ENCODE measurements at places on chromosomes 2 and 18.

- no peak for DNase-seq
Measured at GRCh38 chr18:9695605-9696004, 12.5 kb upstream of the RAB31 start.

DNA sequence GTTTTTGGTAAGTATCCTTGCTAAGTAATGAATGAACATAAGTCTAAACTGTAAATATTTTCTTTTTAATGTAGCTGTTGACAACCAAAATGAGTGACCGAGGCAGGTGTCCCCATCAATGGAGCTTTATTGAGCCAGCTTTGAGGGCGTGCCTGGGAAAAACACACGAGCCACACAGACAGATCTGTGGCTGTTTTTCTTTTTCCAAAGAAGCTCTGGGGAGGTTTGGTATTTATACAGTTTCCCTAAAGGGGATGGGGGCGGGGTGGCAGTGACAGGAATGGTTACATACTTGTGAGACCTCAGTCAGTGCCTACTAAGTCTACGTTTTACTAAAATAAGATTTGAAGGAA lies 11.2 kb downstream of the DBI start:
- no peak for DNase-seq

GRCh38 chr2:192265751-192266150 lies 71.0 kb upstream of the TMEFF2 start:
- DNase-seq = no peak

- no peak for DNase-seq
Measured at GRCh38 chr2:39375917-39376316, 61.2 kb downstream of the MAP4K3 start.

- peak; percentile 88 for DNase-seq
Measured at GRCh38 chr18:45690975-45691815, 32.8 kb upstream of the SLC14A1 start.

- DNase-seq = no peak
Measured at GRCh38 chr2:149331023-149331400, 625 bp downstream of the LYPD6 start.

DNA sequence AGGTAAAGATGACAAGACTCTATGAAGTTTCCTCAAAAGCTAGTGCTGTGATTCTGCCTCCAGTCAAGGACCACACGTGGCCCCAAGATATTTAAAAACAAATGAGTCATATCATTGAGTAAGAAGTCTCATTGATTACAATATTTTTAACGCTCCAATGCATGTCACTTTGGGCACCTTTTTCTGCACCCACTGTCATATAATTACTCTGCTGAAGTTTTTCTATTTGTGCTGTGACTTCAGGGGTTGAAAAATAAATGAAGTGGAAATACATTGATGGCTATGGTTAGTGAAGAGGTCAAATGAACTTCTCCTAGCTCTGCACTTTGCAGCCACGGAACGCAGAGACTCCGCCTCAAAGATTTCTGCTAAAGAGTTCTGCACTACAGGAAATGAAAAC lies 344.3 kb upstream of the KYNU start:
- DNase-seq = no peak

GRCh38 chr2:134359367-134360081 lies 105.7 kb downstream of the MGAT5 start:
- no peak for DNase-seq

DNA sequence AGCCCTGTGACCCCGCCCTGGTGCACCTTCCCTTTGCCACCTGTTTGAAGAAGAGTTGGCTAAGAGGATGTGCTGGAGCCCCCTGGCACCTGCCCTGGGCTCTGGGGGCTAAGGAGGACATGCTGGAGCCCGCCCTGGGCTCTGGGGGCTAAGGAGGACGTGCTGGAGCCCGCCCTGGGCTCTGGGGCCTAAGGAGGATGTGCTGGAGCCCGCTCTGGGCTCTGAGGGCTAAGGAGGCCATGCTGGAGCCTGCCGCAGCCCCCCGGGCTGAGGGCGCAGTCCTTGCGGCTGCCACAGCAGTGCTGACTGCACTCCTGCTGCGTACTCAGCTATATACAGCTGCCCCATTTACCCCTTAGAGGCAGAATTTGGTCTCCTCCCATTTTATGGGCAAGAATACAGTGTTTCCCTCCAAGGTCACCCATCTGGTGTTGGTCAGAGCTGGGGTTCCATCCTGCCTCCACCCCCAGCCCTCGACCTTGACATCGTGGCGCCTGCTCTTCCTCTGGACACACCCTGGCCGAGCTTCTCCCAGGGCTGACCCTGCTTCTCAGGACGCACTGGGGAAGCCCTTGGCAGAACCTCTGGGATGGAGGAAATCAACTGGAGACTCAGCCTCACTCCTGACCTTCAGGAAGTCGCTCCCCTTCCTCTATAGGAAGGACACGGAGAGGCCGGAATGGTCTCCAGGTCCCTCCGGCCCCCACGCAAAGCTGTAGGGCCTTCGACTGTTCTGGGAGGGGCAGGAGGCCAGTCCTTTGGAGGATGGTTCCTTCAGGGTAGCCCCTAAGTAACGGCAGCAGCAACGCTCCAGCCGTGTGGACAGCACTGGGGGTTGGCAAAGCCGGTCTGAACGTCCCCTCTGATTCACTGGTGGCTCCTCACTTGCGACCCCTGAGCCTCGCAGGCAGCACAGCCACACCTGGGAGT lies 65.0 kb upstream of the HPCAL1 start:
- no peak for DNase-seq
